ENCODE measurements at places on chromosomes 12 and 14. TPM values are rescaled to one million over a fixed set of nuclear protein-coding genes. Genes with fewer than 3 reads are reported as not detected.
A peak's percentile ranks its signal among the peaks of the same experiment; 100 is the strongest.

TPPP2 gene
- 0.78 TPM for polyA plus RNA-seq

ACSS3 gene
- polyA plus RNA-seq = 4.9 TPM

CNIH1 gene
- polyA plus RNA-seq = 189 TPM

EXOC3L4 gene
- polyA plus RNA-seq = 1.8 TPM

SVOP gene
- polyA plus RNA-seq = 0.04 TPM

PLEKHG7 gene
- polyA plus RNA-seq = 1.3 TPM

SOAT2 gene
- not detected for polyA plus RNA-seq

- DNase-seq = no peak
Observed at GRCh38 chr12:103326190-103326589, 169.6 kb downstream of the C12orf42 start.

DNA sequence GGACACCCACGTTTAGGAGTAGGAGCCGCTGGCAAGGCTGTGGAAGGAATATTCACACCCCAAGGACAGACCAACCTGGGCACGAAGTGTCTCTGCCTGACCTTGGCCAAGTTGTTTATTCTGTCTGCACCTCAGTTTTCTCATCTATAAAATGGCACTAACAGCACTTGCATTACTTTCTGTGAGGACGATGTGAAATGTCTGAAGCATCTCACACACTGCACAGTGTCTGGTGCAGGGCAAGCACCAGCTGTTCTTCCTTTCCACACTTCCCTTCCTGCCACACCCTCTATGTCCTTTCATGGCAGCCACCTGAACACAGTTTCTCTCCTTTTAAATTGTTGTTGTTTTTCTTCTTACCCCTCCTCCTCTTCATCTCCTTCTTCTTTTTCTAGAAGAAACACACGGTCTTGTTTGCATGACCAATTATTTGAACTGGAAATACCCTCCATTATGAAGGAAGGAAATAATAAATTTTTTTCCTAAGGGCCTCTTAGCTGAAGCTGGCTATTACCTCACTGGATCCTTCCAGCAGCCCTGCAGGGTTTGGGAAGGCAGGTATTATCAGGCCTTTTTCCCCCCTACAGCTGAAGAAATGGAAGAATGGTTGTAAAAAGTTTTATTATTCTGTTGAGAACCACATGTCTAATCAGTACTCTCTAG is 42.9 kb upstream of the ATP23 start:
- no peak for DNase-seq

DNA sequence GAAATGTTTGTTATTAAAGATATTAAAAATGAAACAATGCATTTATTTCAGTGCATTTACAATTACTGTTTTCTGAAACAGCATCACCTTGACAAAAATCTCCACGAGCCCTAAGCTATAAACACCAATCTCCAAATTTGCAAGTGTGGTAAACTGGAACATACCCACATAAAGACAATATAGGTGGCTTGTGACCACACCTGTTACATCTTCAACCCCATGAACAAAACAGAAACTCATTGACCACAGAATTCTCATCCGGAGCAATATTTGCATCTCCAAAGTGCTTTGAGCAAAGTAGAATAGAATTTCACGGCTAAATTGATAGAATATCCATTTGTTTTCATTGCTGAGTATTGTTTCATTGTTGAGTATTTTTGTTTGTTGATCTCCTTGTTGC is 375.2 kb upstream of the FLRT2 start:
- no peak for DNase-seq

DNA sequence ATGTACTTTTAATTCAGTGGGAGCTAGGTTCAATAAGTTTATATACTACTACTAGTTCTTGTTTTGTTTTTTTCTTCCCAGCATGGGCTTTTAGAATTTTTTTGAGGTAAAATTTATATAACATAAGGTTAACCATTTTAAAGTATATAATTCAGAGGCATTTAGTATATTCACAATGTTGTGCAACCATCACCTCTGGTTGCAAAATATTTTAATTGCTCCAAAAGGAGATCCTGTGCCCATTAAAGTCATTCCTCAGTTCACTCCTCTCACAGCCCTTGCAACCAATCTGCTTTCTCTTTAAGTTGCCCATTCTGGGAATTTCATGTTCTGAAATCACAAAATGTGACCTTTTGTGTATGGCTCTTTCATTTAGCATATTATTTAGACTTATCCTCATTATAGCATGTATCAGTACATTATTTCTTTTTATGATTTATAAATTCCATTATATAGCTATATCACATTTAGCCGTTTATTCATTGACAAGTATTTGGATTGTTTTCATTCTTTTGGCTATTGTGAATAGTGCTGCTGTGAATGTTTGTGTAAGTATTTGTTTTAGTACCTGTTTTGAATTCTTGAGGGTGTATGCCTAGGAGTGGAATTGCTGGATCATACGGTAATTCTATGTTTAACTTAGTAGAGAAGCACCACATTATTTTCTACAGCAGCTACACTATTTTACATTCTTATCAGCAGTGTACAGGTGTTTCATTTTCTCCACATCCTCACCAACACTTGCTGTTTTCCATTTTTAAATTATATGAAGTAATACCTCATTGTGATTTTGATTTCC is 59.1 kb downstream of the ARHGAP5 start:
- no peak for DNase-seq

DNA sequence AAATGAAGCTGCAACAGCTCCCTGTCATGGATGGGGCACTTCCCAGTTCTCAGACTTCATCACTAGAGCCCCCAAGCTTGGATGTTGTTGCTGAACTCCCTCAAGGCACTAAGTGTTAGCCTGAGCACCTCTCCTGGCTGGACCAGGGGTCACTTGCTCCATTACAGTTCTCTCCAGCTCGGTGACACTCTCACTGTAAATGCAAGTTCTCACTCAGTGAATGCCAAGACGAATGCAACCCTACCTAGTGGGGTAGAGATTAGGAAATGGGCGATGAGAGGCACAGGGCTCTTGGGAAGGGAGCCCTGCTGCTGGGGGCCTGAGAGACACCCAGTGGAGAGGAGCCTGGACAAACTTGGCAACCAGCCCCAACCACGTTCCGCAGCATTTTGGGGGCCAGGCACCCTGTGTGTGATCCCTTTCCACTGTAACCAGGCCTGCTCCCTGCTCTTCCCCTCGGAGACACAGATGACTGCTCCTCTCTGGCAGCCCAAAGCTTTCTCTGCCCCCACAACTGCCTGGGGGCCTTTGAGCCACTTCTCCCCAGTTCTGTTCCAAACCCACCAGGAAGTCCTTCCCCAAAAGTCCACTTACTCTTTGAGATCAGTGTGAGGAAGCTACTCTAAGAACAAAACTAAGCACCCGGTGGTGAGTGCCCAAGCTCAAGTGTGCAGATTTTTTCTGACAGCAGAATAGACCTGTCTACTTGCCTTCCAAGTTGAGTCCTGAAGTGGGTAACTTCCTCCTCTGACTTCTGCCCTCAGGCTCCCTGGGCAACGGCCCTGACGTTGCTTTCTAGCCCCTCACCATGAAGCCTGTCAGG is 8.0 kb upstream of the SELPLG start:
- DNase-seq = no peak

DNA sequence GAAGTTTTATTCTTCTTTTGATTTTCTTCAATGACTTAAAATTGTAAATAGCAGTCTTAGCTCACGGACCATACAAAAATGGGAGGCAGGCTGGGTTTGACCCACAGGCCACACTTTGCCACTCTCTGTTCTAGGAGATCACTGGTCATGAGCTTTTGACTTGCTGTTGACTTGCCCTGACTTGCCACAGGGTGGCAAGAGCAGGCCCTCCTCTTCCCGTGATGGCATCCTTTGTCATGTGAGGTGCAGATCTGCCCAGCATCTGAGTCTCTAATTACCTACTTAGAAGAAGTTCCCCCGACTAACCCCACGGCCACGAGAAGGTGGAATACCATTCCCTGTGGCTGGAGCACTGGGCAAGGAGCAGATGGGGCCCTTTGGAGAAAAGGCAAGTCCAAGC is 81.0 kb upstream of the SCAF11 start:
- DNase-seq = no peak

- peak; percentile 40 for DNase-seq
Observed at GRCh38 chr12:100675432-100675831, 101.9 kb downstream of the GAS2L3 start.

- DNase-seq = no peak
Observed at GRCh38 chr12:107843351-107844311, 69.1 kb downstream of the ASCL4 start.

DNA sequence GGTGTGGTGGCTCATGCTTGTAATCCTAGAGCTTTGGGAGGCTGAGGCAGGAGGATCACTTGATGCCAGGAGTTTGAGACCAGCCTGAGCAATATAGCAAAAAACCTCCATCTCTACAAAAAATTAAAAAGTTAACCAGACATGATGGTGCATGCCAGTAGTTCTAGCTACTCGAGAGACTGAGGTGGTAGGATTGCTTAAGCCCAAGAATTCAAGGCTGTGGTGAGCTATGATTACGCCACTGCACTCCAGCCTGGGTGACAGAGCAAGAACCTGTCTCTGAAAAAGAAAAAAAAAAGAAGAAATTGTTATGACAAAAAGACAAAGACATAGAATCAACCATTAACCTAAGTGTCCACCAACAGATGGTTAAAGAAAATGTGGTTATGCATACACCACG is 2.1 kb upstream of the ATP23 start:
- DNase-seq = no peak

GRCh38 chr14:22491683-22492621 is 97.1 kb downstream of the DAD1 start:
- no peak for DNase-seq

DNA sequence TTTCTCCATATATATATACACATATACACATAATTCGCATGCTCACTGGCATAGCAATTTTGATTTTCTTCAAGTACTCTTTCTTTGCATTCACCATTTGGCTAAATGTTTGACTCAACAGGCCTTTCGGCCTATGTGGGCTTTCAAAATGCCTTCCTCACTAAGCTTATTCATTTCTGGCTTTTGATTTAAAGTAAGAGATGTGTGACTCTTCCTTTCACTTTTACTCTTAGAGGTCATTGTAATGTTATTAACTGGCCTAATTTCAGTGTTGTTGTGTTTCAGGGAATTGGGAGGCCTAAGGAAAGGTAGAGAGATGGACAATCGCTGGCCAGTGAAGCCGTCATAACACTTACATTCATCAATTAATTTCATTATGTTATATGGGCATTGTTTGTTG is 14.5 kb upstream of the KLRD1 start:
- DNase-seq = no peak

DNA sequence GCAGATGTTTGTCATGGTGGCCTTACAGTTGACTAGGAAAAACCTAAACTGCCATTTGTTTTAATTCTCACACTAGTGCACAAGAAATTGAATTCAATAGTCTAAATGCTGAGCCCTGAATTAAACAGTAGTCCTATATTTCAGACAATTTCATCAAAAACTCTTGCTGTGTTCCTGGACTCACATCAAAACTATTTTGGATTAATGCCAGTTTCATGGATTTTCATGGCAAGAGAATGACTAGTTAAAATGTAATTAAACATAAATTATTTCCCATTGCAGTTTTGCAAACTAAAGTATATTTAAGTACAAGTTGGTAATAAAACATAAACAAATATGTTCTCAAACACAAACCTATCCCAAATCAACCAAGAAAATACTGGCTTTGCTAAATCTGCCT is 468.0 kb upstream of the PRICKLE1 start:
- no peak for DNase-seq

DNA sequence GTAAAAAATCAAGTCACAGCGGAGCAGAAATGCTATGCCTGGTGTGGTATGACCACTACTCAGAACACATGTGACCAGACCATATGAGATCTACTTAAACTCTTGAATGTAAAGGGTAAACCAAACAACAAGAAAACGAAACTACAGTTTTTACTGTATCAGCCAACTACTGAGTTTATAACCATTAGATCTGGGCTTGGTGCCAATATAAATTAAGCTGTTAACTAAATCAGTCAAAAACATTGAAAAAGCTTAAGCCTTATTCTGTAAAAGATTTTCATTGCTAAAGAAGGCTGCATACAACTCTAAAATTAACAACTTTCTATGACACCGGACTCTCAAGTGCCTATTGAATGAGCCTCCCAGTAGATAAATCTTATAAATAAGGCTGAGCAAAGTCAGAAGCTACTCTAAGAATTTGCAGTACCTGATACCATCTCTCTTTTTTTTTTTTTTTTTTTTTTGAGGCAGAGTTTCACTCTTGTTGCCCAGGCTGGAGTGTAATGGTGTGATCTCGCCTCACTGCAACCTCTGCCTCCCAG is 35.4 kb downstream of the SPTLC2 start:
- DNase-seq = peak; percentile 19

- no peak for DNase-seq
Observed at GRCh38 chr14:72404998-72405397, 472.8 kb downstream of the RGS6 start.

DNA sequence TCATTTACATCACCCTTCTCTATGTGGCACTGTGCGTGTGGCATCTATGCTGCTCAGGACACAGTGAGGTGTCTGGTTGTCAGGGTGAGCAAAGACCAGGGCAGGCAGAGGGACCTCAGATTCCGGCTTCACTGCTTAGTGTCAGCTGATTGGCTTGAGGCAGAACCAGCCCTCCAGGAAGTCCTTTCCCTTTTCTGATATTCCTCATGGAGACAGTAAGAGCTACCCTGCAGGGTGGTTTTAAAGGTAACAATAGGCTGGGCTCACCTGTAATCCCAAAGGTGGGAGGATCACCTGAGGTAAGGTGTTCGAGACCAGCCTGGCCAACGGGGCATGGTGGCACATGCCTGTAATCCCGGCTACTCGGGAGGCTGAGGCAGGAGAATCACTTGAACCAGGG is 129.3 kb upstream of the AMIGO2 start:
- DNase-seq = no peak

- DNase-seq = no peak
Observed at GRCh38 chr12:108117163-108117849, 11.8 kb upstream of the WSCD2 start.

GRCh38 chr12:45148006-45148405 is 67.9 kb upstream of the ANO6 start:
- DNase-seq = no peak

GRCh38 chr12:3332188-3332587 is 158.8 kb upstream of the PRMT8 start:
- DNase-seq = no peak

- no peak for DNase-seq
Observed at GRCh38 chr12:2334689-2335088, 281.9 kb downstream of the CACNA1C start.

- DNase-seq = no peak
Observed at GRCh38 chr14:79910086-79910485, 301.2 kb downstream of the DIO2 start.

GRCh38 chr12:16037533-16037932 is 126.4 kb downstream of the DERA start:
- no peak for DNase-seq

DNA sequence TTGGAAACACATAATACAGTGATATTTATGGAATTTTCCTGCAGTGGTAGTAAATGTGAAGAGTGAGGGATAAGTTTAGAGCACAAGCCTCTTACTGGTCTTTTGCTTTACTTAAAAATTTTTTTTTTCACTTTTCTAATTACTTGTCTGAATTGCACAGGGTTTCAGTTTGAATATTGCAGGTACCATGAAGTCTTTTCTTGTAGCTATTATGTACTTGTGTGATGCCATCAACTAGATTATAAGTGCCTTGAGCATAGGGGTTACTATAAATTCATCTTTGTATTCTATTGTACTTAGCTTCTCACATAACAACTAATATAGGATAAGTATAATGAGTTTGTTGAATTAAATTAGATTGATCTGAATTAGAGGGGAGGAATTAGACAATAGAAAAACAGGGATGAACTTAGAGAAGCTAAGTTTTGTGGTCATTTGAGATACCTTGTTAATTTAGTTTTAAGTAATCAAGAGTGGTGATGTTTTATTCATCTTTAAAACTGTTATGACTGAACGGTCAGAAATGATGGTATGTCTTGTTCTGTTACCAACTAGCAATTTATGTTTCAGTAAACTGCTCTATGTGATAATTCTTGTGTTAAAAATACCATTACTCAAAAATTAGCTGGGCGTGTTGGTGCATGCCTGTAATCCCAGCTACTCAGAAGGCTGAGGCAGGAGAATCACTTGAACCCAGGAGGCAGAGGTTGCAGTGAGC is 42.1 kb downstream of the CCDC91 start:
- no peak for DNase-seq

All from muscle of arm (tissue), 14 donors.